ENCODE measurements at places on chromosomes 5 and 9.
A peak's percentile ranks its signal among the peaks of the same experiment; 100 is the strongest.

DNA sequence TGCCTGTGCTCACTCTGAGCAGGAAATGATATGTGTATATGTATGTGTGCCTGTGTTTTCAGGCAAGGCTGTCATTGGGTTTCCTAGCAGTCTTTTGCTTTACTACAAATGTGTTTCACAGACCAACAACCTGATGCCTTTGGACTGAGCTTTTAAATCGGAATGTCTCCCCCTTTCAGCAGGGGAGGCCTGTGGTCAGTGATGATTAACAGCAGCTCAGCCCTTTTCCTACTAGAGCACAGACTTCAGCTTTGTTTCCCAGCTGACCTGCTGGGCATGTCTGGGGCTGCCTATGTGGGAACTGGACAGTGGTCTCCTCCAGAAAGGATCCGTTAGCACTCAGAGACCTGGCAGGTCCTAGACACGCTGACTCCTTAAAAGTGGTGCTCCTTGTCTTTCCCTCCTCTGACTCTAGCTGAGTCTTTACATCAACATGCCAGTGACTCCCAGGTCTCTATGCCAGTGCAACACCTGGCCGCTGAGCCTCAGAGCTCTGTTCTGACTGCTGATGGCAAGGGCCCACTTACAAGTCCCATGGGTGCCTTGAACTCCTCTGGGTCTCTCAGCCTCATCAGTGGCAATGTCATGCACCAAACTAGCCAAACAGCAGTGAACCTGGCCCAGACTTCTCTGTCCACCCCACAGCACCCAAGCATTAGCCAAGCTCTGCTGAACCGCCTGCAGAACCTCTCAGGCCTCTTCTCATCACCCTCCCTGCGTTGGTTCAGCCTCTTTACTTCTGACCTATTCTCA lies 7.7 kb downstream of the MACROH2A1 start:
- peak; percentile 56 for DNase-seq

- no peak for DNase-seq
Measured at GRCh38 chr9:79570448-79571308, 1.1 kb upstream of the TLE4 start.

DNA sequence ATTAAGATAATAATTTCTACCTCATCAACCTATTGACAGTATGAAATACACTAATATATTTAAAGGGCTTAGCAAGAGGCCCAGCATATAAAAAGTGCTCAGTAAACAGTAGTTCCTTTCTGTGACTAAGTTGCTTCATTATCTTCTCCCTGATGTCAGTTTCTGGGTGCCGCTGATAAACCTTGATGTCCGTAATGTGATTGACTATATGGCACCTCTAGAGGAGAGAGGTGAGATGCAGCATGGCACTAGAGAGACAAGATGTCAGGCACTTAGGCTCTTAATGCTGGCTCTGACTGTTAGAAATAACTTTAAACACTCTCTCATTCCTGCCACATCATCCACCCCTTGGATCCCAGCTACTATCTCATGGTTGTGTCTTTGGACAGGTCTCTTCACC lies 455.9 kb upstream of the KLF4 start:
- no peak for DNase-seq

- DNase-seq = no peak
Measured at GRCh38 chr5:53019320-53019719, 30.2 kb downstream of the ITGA2 start.

DNA sequence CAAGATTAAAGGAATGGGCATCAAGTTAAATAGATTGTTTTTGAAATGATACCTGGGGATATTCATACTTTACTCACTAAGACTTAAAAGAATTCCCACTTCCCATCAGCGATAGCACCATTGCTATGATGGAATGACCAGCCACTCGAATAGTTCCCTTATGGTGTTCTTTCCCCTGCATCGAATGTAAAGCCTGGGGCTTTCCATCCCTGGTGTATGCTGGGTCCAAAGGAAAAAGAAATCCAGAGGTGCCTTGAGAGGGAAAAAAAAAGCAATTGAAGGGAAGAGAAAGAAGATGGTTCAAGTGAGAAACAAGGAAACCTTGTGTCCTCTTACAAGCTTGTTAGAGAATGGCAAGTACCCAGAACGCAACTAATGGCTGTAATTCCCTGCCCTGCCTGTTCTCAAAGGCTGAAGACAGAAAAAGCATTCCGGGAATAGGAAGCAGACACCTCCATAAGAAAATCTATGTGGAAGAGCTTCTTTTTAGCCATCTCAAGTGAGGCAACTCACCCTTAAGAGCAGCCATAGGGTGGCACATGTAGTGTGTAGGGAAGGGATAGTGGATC lies 351.1 kb upstream of the DAB2 start:
- no peak for DNase-seq

DNA sequence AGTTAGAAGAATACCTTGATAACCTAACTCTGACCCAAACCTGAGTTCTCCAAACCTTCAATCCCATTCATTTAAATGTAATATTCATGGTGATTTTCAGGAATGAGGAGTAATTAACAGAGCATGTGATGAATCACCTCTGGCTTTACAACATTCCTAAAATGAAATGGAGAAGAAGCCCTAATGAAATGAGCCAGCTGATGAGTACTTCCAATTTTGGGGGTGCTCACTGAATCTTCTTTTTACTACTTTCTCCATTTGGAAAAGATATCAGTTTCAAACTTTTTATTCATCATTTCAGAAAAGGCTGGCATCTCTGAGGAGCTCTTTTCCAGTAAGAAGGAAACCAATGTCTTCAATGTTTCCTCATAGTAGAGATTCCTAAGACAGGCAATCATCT lies 2.9 kb upstream of the SPINK5 start:
- no peak for DNase-seq

DNA sequence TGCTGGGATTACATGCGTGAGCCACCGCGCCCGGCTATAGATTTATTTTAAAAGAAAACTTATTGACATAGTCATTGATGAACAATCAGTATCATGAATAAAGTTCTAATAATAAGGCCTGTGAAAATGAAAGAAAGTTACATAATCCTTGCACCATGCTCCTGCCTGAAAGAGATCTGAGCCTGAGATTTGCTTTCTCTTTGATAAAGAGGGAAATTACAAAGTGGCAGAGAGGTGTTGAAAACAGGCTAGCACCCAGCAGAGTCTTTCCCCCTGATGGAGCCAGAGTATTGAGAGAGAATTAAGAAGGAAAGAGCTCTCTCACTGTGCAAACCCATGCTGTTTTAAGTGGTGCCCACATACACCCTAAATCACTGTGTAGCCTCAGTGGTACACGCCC lies 37.2 kb downstream of the SLC6A7 start:
- DNase-seq = no peak

DNA sequence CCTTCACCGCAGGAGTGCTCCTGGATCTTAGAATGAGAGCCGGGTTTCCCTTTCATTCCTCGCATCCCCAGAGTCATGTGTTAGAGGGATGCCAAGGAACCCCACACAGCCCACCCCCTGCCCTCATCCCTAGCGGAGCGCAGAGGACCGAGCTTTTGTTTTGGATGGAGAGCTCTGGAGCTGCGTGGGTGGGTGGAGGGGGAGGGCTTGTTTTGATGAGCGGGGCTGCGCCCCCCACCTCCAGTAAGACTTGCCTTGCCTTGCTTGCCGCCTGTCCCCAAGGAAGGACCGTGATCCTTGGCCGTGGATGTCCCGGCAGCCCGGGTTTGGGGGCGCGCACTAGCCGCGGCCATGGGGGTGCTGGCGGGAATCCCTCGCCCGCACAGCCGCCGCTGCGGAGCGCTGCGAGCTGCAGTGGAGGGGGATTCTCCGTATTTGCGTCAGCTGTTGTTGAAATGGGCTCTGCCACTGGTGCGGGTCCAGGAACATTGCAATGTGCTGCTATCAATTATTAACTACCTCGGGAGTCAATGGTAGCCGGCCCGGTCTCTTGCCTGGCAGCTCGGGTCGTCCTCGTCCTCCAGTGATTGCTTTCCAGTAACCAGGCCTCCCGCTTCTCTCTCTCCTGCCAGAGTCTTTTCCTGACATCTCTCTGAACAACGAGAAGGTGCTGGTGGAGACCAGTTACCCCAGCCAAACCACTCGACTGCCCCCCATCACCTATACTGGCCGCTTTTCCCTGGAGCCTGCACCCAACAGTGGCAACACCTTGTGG lies 1.0 kb downstream of the EGR1 start:
- DNase-seq = peak; percentile 6

DNA sequence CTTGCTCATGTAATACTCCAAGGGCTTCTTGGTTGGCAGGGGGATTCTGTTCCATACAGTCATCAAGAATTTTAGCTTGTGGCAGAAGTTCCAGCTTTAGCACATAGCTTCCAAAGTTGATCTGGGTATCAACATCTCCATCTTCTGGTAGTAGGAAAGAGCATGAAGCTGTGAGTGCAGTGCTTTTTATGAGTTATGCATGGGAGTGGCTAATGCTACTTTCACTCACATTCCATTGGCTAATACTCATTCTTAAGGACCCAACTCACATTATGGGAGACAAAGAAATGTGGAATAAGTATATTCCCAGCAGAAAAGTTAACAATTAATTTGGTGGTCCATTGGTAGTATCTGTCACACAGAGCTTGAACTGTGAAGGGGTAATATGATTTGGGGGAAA lies 194.2 kb upstream of the CHD1 start:
- no peak for DNase-seq

GRCh38 chr9:133506653-133507038 lies 18.1 kb downstream of the MYMK start:
- DNase-seq = no peak
